Vagina (tissue), 2 donors: ENCODE measurements at places on chromosomes 1 and 21.

- no peaks in the 10 kb centered on the region for H3K27me3 ChIP-seq
- no peak overlapping the region for H3K27ac ChIP-seq
- H3K4me1 ChIP-seq: no peaks in the 10 kb centered on the region
- no peak overlapping the region for H3K4me3 ChIP-seq
- no peak for DNase-seq
- H3K36me3 ChIP-seq: no peaks in the 10 kb centered on the region
These were observed 23.2 kb downstream of the CD1D start for GRCh38 chr1:158203693-158204457.

DNA sequence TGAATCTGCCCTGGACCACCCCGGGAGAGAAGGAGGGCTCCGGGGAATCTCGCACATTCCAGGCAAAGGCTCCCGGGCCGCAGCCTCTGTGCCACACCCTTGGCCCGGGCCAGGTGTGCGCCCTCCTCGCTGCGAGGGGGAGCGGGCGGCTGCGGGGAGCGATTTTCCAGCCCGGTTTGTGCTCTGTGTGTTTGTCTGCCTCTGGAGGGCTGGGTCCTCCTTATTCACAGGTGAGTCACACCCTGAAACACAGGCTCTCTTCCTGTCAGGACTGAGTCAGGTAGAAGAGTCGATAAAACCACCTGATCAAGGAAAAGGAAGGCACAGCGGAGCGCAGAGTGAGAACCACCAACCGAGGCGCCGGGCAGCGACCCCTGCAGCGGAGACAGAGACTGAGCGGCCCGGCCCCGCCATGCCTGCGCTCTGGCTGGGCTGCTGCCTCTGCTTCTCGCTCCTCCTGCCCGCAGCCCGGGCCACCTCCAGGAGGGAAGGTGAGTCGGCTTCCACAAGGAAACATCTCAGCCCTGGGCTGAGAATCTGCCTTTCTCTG lies at the start of gene LAMC2:
Gene LAMC2 (plus strand): TSS at position 324 of the 550 bp plus-strand sequence. CDS start 89 bp downstream, at position 413.
- DNase-seq: no peak
- no peaks in the 10 kb centered on the region for H3K36me3 ChIP-seq
- peaks cover 19% of the 10 kb centered on the region for H3K4me1 ChIP-seq
- peak within 1 kb of the TSS; percentile 52 for H3K27ac ChIP-seq
- peak within 1 kb of the TSS; percentile 37 for H3K4me3 ChIP-seq

DNA sequence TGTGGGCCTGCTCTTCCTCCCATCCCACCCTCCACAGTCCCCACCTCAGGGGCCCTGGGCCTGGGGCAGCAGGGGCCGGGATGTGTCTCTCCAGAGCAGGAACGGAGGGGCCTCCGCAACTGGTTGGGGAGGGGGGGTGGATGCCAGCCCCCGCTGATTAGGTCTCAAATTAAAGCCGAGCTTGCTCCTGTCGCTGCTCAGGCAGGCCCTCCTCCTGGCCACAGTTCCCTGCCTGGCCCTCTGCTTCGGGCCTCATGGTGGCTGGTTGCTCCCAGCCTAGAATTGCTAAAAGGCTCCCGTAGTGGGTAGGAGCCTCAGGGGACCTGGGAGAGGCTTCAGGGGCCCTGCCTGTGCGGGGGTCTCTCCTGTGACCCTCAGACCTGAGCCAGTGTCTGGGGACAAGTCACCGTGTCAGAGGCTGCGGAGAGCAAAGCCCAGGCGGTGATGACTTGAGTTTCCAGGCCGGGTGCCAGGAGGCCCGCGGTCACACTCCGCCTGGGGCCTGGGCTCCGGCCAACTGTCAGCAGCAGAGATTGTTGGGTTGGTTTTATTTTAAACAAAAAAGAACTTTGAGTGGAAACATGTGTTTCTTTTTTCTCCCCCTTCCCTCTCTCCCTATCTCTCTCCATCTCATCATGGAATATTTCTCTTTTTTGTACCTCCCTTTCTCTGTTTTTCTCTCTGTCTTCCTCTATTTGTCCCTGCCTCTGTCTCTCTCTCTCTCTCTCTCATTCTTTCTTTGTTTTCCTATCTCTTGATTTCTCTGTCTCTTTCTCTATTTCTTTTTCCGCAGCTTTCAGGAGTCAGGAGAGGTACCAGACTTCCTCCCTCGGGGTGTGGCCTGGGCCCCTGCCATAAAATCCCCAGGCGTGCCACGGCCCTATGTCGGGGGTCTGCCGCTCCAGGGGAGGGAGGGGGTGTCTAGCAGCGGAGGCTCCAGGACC lies 20.0 kb upstream of the EPHA2 start:
- H3K27me3 ChIP-seq: no peaks in the 10 kb centered on the region
- no peak overlapping the region for H3K4me3 ChIP-seq
- H3K36me3 ChIP-seq: no peaks in the 10 kb centered on the region
- H3K4me1 ChIP-seq: peaks cover 61% of the 10 kb centered on the region
- no peak for DNase-seq
- peak overlapping the region; percentile 93 for H3K27ac ChIP-seq

DNA sequence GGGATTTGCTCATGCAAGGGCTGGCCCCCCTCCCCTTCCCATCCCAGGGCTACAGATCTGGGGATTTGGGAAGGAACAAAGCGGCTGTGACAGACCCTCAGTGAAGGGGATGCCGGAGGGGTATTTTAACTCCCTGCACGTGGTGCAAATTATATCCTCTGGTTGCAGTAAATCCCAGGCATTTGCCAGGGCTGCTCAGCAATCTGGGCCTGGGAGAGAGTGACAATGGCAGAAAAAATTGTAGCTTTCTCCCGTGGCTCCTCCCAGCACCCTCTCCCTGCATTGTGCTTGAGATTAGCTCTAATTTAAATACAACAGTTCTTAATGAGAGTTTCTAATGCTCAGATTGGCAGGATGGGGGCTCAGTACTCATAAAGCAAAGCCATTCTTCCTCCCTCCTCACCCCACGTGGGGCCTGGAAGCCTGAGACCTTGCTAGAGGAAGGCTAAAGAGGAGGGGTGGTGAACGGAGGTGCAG lies 129.9 kb upstream of the CD34 start:
- no peak for DNase-seq
- no peaks in the 10 kb centered on the region for H3K27me3 ChIP-seq
- H3K4me3 ChIP-seq: no peak overlapping the region
- peaks cover 5% of the 10 kb centered on the region for H3K4me1 ChIP-seq
- peaks cover 51% of the 10 kb centered on the region for H3K36me3 ChIP-seq
- H3K27ac ChIP-seq: no peak overlapping the region

DNA sequence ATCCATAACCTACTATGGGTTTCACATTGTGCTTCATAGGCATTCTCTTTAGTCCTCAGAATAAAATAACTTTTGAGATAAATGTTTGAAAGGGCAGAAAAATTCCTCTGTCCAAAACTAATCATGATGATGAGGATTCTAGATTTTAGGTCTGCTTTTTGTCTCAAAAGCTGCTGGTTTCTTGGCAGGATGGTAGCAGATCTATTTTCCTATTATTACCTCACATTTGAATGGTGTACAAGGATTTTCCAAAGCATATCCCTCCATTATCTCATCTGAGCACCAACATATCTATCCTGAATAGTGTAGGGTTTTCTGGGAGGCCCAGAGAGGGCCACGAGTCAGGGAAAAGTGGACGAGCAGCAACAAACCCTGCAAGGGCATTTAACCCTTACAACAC lies 201.9 kb downstream of the PLPP3 start:
- peak overlapping the region; percentile 64 for H3K27ac ChIP-seq
- H3K27me3 ChIP-seq: no peaks in the 10 kb centered on the region
- H3K4me1 ChIP-seq: peaks cover 55% of the 10 kb centered on the region
- H3K4me3 ChIP-seq: no peak overlapping the region
- H3K36me3 ChIP-seq: no peaks in the 10 kb centered on the region

DNA sequence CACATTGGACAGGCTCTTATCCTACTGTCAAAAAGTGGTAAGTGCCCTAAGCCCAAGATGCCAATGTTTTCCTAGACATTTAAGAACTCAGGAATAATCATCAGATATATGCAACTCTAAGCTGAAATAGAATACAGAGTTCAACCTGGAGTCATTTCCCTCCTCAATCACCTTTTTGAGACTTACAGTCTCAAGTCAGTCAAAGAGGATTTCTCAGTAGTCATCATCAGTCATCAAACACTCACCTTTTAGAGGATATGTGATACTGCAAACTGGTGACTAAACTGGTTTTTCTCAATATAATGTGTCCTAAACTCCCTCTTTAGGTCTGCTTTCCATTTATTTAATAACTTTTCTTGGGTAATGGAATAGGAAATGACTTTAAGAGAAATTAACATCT lies 145.3 kb upstream of the ADAMTS5 start:
- H3K4me1 ChIP-seq: no peaks in the 10 kb centered on the region
- DNase-seq: no peak
- no peak overlapping the region for H3K4me3 ChIP-seq
- no peaks in the 10 kb centered on the region for H3K36me3 ChIP-seq
- no peaks in the 10 kb centered on the region for H3K27me3 ChIP-seq
- H3K27ac ChIP-seq: no peak overlapping the region
